Esophagus squamous epithelium (tissue), 5 donors: ENCODE measurements at places on chromosomes 4 and X. TPM values are rescaled to one million over a fixed set of nuclear protein-coding genes. Genes with fewer than 3 reads are reported as not detected.

GRCh38 chr4:1627417-1628313 lies 56.4 kb downstream of the FAM53A start:
- H3K27ac ChIP-seq, result no peak overlapping the region
- H3K4me3 ChIP-seq, result no peak overlapping the region
- H3K4me1 ChIP-seq, result no peaks in the 10 kb centered on the region
- DNase-seq, result no peak
- H3K27me3 ChIP-seq, result no peaks in the 10 kb centered on the region

GRCh38 chr4:134027931-134028330 lies 173.7 kb downstream of the PABPC4L start:
- no peaks in the 10 kb centered on the region for H3K36me3 ChIP-seq
- no peak overlapping the region for H3K27ac ChIP-seq
- H3K4me3 ChIP-seq, result no peak overlapping the region
- H3K27me3 ChIP-seq, result no peaks in the 10 kb centered on the region
- no peak for DNase-seq

GRCh38 chr4:120431180-120431579 lies 364.5 kb upstream of the MAD2L1 start:
- H3K36me3 ChIP-seq, result no peaks in the 10 kb centered on the region
- H3K4me3 ChIP-seq, result no peak overlapping the region
- no peaks in the 10 kb centered on the region for H3K4me1 ChIP-seq
- H3K27ac ChIP-seq, result no peak overlapping the region
- H3K27me3 ChIP-seq, result no peaks in the 10 kb centered on the region

GRCh38 chr4:182923366-182923765 lies 6.2 kb upstream of the DCTD start:
- no peak overlapping the region for H3K4me3 ChIP-seq
- no peak overlapping the region for H3K27ac ChIP-seq
- H3K27me3 ChIP-seq, result no peaks in the 10 kb centered on the region
- no peaks in the 10 kb centered on the region for H3K36me3 ChIP-seq

- H3K36me3 ChIP-seq, result no peaks in the 10 kb centered on the region
- no peak overlapping the region for H3K27ac ChIP-seq
- H3K4me1 ChIP-seq, result peaks cover 25% of the 10 kb centered on the region
- DNase-seq, result no peak
Measured at GRCh38 chr4:105630670-105631655, 77.5 kb downstream of the INTS12 start.

CCNQ gene
- 22.0 TPM for total RNA-seq

GRCh38 chr4:114668577-114668976 lies 70.0 kb downstream of the UGT8 start:
- DNase-seq, result no peak
- no peak overlapping the region for H3K4me3 ChIP-seq
- no peaks in the 10 kb centered on the region for H3K27me3 ChIP-seq
- H3K36me3 ChIP-seq, result no peaks in the 10 kb centered on the region
- no peak overlapping the region for H3K27ac ChIP-seq
- no peaks in the 10 kb centered on the region for H3K4me1 ChIP-seq

DNA sequence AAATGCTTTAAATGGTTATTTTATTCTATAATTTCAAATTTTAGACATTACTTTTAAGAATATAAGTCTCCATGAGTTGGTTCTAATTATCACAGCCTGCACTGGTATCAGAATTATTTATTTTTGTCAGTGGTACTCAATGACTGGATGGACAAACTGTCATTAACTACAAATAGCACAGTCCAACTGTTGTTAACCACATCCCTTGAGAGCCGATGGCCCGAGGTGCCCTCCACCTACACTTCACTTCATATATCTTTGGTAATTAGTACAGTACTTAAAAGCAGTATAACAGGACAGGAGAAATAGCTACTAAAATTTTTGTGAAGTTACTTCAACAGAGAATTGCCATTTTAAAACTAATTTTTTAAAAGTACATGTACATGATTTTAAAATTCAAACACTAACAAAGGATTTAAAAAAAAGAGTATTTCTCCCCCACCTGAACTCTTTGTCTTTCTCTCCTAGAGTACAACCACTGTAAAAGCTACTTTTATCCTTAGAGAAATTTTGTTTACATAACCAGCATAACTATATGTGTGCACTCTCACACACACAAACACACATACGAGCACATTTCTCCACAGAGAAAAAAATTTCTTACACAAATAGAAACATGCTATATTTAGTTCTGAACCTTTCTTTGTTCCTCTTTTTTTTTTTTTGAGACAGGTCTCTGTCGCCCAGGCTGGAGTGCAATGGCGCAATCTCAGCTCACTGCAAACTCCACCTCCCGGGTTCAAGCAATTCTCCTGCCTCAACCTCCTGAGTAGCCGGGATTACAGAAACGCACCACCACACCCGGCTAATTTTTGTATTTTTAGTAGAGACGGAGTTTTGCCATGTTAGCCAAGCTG lies 6.5 kb downstream of the TIFA start:
- DNase-seq, result no peak
- H3K27ac ChIP-seq, result peak overlapping the region; percentile 60
- no peaks in the 10 kb centered on the region for H3K36me3 ChIP-seq
- peak overlapping the region; percentile 34 for H3K4me3 ChIP-seq
- no peaks in the 10 kb centered on the region for H3K27me3 ChIP-seq

DNA sequence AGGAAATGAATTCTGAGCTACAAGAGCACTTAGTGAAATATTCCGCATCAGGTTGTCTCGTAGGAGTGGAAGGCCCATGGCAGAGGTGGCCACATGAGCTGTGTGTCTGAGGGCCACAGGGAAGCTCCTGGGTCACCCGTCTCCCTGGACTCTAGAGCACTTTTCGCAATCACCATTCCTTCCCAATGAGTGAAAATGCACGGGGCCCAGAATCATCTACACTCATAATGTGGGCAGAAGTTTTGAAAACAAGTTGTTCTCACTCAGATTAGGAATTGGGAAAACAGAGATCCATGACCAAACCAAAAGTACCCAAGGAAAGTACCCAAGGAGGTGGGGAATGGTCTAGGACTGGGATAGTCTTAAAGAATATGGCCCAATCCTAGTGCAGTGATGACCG lies 94.4 kb downstream of the SCD5 start:
- H3K36me3 ChIP-seq, result no peaks in the 10 kb centered on the region
- no peak overlapping the region for H3K27ac ChIP-seq
- DNase-seq, result no peak
- peaks cover 5% of the 10 kb centered on the region for H3K4me1 ChIP-seq
- no peak overlapping the region for H3K4me3 ChIP-seq

DNA sequence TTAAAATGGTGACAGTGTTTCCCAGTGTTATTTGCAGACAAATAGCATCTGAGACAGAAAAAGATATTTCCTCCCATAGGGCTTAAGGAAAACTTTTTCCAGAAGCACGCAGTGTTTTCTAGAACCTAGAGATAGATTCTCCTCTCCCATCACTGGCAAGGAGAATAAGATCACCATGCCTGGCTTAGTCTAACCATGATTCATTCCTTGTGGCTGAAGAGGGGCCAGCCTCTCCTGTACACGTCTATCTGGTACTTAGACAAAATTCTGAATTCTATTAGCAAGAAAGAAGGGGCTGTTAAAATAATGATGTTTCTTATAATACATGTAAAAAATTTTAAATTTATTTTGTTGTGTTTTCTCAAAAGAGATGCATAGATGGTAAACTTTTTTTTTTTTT lies 296.1 kb upstream of the LDB2 start:
- H3K27ac ChIP-seq, result no peak overlapping the region
- no peaks in the 10 kb centered on the region for H3K36me3 ChIP-seq
- H3K4me3 ChIP-seq, result no peak overlapping the region
- H3K4me1 ChIP-seq, result no peaks in the 10 kb centered on the region
- no peaks in the 10 kb centered on the region for H3K27me3 ChIP-seq

GRCh38 chrX:118565853-118566252 lies 70.2 kb downstream of the DOCK11 start:
- no peaks in the 10 kb centered on the region for H3K36me3 ChIP-seq
- no peak overlapping the region for H3K4me3 ChIP-seq
- no peak for DNase-seq
- no peaks in the 10 kb centered on the region for H3K27me3 ChIP-seq
- H3K27ac ChIP-seq, result no peak overlapping the region

DNA sequence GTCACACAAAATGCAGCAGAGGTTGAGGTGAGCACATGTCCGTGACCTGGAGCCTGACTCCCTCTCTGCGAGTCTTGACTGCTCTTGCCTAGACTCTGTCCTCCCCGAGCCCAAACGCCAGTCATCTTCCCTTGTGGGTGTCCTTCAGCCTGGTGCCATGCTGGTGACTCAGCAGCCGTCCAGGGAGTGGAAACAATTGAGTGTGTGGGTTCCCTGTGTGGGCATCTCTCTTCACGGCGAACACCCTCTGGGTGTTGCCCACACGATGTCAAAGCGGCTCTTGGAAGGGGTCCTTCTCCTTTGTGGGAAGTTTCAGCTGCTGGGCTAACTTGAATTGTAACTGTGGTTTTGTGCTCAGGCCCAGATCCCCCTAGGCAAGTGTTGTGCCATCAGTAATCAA lies 17.5 kb upstream of the MSANTD1 start:
- no peak for DNase-seq
- no peaks in the 10 kb centered on the region for H3K27me3 ChIP-seq
- peaks cover 2% of the 10 kb centered on the region for H3K4me1 ChIP-seq
- H3K36me3 ChIP-seq, result peaks cover 95% of the 10 kb centered on the region

DNA sequence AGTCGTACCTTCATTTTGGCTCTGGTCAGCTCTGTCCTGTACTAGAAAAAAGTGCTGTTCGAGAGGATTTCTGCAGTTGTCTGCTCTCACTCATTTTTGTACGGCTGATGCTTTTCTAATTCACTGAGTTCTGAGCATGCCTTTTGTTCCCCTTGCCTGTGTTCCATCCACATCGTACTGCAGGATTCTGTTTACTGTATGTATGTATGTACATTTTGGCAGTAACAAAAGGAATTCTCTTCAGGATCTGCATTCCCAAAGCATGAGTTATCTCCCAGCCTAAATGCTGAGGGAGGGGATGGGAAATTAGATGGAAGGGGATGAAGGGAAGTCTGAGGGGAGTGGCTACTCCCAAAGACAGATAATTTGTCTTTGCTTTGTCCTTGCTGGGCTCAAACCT lies 87.6 kb downstream of the GBA3 start:
- DNase-seq, result no peak
- no peaks in the 10 kb centered on the region for H3K36me3 ChIP-seq
- H3K4me1 ChIP-seq, result no peaks in the 10 kb centered on the region

DNA sequence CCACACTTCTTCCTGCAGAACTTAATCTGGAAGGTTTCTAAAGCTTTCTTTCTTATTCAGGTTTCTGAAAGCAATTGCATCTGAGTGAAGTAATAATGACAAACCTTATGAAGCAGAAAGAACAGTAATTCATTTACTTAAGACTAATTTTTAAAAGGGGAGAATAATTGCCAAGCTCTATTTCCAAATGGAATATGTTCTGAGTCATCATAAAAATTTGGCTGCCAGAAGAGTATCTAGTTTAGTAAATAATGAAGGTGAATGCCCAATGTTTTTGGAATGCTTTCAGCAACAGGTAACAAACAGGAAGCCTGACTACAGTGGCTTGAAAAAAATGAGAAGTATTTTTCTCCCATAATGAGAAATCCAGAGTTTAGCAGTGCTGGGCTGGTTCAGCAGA lies 227.3 kb upstream of the TET2 start:
- no peak overlapping the region for H3K4me3 ChIP-seq
- H3K27me3 ChIP-seq, result no peaks in the 10 kb centered on the region
- no peaks in the 10 kb centered on the region for H3K36me3 ChIP-seq
- H3K4me1 ChIP-seq, result peaks cover 10% of the 10 kb centered on the region
- no peak overlapping the region for H3K27ac ChIP-seq
- DNase-seq, result no peak

CABS1 gene
- not detected for total RNA-seq

DNA sequence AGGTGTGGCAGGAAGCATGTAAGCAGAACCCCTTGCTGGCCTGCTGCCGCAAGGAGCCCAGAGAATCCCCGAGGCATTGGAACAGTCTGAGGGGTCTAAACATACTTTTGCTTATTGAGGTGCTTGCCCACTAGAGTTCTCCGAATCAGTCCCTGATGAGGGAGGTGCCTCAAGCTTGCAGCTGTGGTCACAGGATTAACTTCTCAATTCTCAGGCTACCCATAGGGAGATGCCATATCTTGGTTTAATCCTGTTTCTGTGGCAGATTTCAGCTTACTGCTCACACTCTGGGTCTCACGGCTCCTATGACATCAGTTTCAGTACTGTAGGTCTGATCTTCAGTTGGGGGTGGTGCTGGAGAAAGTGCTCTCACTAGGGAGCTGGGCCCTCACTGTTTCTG lies 39.9 kb downstream of the CCNG2 start:
- no peak for DNase-seq
- no peaks in the 10 kb centered on the region for H3K4me1 ChIP-seq
- H3K36me3 ChIP-seq, result no peaks in the 10 kb centered on the region
- peak overlapping the region; percentile 64 for H3K27ac ChIP-seq
- no peak overlapping the region for H3K4me3 ChIP-seq

DNA sequence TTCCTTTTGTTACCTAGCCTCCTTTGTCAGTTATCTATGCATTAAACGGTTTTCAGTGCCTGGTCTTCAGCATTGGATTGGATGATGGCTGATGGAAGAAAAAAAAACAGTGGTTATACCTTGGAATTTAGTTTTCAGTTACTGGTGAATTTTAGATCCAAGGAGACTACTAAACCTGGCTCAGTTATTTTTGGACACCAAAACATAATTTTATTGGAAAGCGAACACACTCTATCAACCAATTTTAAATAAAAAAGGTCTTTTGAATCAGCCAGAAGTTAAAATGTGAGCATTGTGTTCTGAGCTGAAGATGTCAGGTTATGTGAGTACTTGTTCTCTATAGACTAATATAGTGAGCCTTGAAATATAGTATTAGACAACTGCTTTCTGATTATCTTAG lies 32.1 kb downstream of the FGF2 start:
- H3K27me3 ChIP-seq, result no peaks in the 10 kb centered on the region
- H3K4me1 ChIP-seq, result peaks cover 10% of the 10 kb centered on the region
- no peaks in the 10 kb centered on the region for H3K36me3 ChIP-seq
- DNase-seq, result no peak

- no peak for DNase-seq
- H3K27me3 ChIP-seq, result no peaks in the 10 kb centered on the region
- no peaks in the 10 kb centered on the region for H3K36me3 ChIP-seq
- H3K4me1 ChIP-seq, result no peaks in the 10 kb centered on the region
Measured at GRCh38 chr4:123953566-123953965, 557.0 kb downstream of the SPRY1 start.

FAM149A gene
- total RNA-seq, result 11.4 TPM

DNA sequence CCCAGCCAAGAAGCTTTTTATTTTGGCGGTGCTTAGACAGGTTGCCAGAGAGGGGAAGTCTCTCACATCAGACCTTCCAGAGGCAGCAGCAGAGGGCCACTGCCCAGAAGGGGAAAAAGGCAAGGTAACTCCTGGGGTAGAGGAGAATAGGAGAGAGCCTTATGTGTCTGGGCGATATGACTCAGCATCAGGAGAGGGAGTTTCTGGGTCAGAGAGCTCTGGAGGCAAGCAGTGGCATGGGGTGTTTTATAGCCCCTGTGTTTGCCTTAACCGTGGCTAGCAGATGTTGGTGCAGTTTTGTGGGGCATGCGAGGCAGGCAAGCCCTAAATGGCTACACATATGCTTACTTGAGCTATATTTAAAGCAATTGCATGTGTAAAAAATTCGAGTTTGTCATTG lies 8.3 kb upstream of the ZXDB start:
- H3K4me3 ChIP-seq, result no peak overlapping the region
- no peaks in the 10 kb centered on the region for H3K36me3 ChIP-seq
- H3K27me3 ChIP-seq, result no peaks in the 10 kb centered on the region
- H3K27ac ChIP-seq, result no peak overlapping the region
- no peak for DNase-seq

- H3K4me3 ChIP-seq, result no peak overlapping the region
- DNase-seq, result no peak
- no peak overlapping the region for H3K27ac ChIP-seq
- no peaks in the 10 kb centered on the region for H3K27me3 ChIP-seq
- no peaks in the 10 kb centered on the region for H3K4me1 ChIP-seq
- H3K36me3 ChIP-seq, result no peaks in the 10 kb centered on the region
Measured at GRCh38 chr4:27828843-27829242, 968.2 kb downstream of the STIM2 start.

GRCh38 chr4:101197350-101197749 lies 150.0 kb downstream of the PPP3CA start:
- no peaks in the 10 kb centered on the region for H3K36me3 ChIP-seq
- H3K27me3 ChIP-seq, result no peaks in the 10 kb centered on the region
- no peak overlapping the region for H3K27ac ChIP-seq
- no peak overlapping the region for H3K4me3 ChIP-seq
